ENCODE measurements at places on chromosomes 12 and 14.
A peak's percentile ranks its signal among the peaks of the same experiment; 100 is the strongest.

- DNase-seq: peak; percentile 67
Measured at GRCh38 chr12:8032242-8033152, at the start of gene FOXJ2. Gene FOXJ2 (plus strand): TSS chr12:8032716. CDS start chr12:8039833, 7,117 bp downstream.

DNA sequence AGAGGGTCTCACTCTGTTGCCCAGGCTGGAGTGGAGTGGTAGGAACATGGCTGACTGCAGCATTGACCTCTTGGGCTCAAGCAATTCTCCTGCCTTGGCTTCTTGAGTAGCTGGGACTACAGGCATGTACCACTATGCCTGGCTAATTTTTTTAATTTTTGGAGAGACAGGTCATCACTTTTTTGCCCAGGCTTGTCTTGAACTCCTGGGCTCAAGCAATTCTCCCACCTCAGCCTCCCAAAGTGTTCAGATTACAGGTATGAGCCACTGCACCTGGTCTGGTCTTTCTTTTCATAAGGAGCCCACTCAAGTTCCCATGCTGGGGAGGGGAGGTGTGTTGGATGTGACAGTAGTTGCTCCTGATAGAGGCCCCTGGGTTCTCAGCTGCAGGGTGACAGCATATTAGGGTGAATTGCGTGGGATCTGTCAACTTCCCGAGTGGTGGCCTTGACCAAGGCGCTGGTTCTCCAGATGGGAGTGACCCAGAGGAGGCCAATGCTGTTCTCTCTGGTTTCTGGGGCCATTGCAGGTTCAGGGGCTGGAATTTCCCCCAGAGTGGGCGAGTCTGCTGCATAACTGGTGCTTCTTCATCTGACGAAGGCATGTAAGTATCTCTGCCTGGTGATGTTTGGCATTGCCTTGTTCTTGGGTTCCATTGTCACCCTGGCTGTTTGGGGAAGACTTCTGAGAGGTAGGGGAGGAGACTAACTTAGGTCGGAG, 52.4 kb upstream of the ESRRB start:
- DNase-seq: no peak

- DNase-seq: no peak
Measured at GRCh38 chr12:113712481-113712880, 240.8 kb upstream of the LHX5 start.

DNA sequence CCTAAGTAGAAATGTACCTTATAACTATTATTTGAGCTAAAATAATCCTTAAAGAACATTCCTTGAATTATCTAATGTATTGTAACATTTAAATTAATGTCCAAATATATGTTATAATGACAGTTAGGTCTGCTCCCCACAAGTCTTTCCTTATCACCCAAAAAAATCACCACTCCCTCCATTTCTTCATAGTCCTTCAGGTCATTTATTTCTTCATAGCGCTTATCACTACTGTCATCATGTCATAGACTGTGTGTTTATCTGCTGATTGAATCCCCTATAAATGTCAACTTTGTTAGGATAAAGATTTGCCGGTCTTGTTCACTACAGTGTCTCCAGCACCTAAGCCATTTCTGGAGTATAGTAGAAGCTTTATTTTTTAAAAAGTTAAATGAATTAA, 12.0 kb downstream of the LUM start:
- DNase-seq: no peak

GRCh38 chr12:113867258-113867657, 98.9 kb downstream of the RBM19 start:
- no peak for DNase-seq

DNA sequence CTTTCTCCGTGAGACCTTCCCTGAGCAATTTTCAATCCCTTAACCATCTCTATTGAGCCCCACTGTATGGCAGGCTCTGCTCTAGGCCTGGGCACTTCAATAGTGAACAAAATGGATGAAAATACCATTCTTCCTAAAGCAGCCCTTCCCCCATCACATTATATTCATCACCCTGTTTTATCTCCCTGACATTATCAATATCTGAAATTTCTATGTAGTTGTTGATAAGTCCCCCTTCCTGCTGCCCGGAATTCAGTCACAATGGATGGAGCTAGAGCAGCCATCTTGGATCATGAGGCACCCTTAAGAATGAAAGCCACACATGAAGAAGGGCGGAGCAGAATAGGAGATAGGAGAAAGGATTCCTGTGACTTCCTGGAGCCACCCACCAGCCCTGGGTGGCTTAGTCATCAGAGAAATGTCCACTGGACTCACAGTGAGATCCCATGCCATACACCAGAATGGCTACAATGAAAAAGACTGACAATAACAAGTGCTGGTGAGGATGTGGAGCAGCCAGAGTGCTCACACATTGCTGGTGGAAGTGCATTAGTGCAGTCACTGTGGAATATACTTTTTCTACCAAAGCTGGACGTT, 33.9 kb downstream of the SCARB1 start:
- no peak for DNase-seq

- peak; percentile 17 for DNase-seq
Measured at GRCh38 chr12:19482551-19483109, 43.3 kb downstream of the AEBP2 start.

DNA sequence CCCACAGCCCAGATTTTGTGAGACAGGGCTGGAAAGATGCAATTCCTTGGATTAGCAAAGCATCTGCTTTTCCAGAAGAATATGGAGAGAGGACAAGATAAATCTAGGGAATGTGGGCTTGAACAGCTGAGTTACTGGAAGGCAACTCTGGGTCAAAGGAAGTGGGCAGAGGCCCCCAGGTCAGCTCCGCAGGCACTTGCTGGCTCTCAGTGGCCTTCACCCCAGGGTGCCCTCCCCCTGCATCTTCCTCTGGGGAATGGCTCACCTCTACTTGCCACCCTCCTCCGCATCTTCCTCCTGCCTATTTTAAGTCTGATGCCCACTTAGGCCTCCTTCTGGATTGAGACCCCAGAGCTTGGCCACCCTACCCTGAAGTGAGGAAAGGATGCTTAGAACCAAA, 10.5 kb upstream of the PNMA1 start:
- no peak for DNase-seq

DNA sequence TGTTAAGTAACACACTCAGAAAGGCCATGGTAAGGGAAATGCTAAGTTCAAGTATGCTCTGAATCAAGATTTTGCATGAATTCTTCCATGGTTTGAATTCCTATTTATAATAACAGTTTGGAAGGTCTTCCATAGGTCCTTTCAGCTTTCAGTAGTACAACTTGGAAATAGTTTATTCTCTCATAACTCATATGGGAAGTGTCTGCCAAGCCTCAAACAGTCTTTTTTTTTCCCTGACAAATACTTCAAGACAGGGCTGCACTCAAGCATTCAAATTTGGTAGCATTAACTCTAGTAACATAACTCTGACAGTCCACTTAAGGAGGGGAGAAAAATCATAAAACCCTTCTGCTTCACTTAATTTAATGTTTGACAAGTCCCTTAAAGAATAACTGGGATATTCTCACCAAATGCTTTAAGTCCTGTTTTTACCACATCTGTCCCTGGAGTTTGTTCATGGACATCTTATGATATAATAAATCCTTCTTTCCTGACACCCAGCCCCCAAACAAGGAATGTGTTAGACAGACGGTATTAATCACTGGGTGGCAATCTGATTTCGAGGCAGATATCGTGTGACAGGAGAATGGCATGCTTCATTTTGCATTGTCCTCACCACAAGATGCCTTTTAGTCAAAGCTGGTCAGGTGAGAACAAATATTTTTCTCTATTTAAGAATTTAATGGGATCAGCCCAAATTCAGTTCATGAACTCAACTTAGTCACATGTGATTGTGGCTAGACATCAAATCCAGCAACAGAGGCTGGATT, 165.7 kb downstream of the BMP4 start:
- DNase-seq: no peak
